ENCODE measurements at places on chromosomes 7 and 10. TPM values are rescaled to one million over a fixed set of nuclear protein-coding genes. Genes with fewer than 3 reads are reported as not detected.

DNA sequence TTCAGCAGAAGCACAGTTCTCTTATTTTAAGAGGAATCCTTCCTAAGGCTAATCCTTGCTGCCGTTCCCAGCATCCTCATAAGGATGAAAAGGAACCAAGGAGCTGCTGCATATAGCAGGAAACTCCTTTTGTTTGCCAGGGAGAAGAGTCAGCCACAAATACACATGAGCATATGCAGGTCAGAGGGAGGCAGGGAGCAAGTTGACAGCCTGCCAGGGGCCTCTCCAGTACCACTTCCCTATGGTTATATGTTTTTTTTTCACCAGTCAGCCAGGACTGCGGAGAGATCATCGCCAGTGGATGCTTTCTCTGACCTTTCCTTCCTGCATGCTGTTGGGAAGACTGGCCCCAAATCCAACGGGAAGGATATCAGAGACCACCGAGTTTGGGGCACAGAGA lies 39.8 kb downstream of the SLC35B4 start:
- no peak for DNase-seq

DNA sequence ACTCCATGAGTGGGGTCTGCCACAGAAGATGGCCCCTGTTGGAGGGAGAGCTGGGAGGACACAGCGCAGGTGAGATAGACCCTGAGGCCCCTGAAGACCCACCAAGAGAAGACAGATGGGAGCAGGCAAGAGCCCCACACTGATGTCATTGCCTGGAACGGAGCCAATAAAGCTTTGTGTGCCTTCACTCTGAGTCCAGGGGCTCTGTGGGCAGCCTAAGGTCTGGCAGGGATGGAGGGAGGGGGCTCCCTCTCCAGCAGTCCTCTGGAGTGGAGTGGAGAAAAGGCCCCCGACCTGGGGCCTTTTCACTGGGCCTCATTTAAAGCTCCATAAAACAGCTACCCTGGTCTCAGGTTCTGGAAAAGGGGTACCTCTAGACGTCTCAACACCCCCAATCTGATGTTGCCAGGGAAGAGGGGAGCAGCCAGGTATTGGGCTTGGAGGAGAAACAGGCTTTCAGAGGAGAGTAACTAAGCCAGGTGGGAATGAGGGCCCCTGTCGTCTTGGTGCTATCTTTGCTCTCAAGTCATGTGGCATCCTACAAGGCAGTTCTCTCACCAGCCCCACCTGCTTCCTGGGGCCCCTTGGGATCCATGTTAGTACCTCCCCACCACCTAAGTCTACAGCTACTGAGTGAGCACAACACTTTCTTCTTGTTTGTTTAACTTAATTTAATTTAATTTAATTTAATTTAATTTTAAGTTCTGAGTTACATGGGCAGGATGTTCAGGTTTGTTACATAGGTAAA lies 1.4 kb downstream of the C10orf62 start:
- no peak for DNase-seq

DNA sequence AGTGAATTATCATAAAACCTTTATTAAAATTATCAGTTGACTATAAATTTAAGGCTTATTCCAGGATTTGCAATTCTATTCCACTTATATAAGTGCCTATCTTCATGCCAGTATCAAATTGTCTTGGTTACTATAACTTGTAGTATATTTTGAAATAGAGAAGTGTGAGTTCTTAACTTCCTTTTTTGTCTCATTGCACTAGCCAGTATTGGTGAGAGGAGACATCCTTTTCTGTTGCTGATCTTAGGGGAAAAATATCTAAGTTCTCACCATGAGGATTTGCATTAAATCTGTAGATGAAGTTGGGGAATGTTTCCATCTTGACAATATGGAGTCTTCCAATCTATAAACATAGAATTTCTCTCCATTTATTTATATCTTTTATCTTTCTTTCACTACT lies 104.2 kb upstream of the MKI67 start:
- DNase-seq, result no peak

- no peak for DNase-seq
Measured at GRCh38 chr7:6262221-6262620, 10.2 kb downstream of the CYTH3 start.

DNA sequence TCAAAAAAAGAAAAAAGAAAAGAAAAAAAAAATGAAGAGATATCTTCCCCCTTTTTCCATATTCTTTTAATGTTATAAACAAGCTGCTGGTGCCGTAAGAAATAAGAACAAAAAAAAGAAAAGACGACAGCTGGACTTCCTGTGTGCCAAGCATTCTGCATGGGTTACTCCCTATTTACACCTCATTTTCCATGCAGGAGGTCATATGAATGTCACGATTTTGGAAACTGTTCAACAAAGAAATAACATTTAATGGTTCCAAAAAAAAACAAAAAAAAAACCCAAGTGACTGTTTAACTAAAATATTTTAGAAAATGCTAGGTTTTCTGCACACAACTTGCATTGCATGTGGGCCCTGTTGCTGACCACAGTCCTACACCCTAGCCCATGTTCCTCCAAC lies 159.3 kb downstream of the TNS3 start:
- DNase-seq, result no peak

GRCh38 chr7:66837007-66837406 lies 84.0 kb upstream of the TMEM248 start:
- DNase-seq, result no peak

DNA sequence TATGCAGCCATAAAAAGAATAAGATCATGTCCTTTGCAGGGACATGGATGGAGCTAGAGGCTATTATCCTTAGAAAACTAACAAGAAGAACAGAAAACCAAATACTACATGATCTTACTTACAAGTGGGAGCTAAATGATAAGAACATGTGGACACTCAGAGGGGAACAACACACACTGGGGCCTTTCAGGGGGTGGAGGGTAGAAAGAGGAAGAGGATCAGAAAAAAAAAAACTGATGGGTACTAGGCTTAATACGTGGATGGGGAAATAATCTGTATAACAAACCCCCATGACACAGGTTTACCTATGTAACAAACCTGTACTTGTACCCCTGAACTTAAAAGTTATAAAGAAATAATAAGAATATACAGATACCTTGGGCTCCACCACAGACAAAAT lies 514.2 kb downstream of the ARL4A start:
- no peak for DNase-seq

DNA sequence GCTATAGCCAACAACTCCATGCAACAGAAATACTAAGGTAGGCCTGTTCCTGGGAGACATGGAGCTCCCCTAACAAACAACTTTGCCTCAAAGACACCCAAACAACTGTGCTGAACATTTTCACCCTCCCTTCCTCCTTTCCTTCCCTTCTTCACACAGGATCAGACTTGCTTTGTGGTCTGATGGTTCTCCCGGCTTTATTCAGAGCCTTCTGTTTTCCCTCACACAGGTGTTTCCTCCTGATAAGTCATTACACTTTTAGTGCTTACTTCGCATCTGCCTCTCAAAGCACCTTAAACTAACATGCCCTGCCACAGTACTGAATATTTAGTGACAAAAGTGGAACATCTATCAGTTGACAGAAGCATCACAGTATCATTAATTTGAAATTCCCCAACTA lies 56.3 kb upstream of the YAE1 start:
- no peak for DNase-seq

DNA sequence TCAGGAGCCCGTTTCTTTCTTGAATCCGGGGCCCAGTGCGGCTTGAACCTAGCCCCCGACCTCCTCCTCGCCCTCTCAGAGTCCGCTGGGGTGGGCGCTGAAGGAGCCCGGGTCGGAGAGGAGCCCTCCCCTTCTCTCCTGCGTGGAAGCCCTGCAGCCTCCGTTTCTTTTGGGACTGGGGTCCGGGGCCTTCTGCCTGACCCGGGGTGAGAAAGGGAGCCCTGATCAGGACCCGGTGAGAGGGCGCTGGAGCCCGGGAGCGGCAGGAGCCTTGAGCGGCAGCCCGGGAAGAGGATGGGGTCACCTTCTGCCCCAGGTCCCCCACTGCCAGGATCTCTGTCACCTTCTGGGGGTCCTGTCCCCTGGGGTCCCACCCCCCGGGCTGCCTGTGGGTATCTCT lies 162.3 kb downstream of the ZNF33B start:
- DNase-seq, result no peak

- no peak for DNase-seq
Measured at GRCh38 chr10:47079204-47079580, 168.0 kb downstream of the PTPN20 start.

DNA sequence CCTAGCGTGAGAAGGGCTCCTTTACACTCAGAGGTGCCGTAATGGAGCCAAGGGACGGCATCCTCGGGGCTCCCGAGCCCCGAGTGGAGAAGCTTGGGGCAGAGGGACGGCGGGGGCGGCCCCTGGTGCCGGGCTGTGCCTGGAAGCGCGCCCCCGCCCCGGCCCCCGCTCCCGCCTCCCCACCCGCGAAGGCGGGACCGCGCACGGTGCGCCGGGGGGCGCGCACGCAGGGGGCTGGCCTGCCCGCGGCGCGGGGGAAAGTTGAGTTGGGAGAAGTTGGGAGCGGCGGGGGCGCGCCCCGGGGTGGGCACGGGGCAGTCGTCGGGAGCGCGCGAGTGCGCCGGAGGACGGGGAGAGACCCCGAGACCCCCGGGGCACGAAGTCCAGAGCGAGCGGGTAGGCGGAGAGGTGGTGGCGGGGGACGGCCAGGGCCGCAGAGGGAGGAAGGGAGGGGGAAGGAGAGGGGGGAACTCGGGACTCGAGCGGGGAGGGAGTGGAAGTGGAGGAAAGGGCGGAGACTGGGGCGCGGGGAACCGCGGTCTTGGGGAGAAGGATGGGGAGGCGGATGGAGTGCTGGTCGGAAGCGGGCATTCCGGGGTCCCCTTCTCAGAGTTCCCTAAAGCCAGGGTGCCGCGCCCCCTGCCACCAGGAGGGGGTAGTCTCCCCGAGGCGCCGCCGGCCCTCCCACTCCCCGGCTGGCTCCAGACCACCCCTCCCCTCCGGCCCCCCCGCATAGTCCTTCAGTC lies at the start of gene SLC4A2:
Gene SLC4A2, plus strand, starts transcription at position 223 of the 746 bp plus-strand sequence. CDS start 2,399 bp downstream, outside the sequence.
- peak; percentile 73 for DNase-seq

GRCh38 chr10:11236234-11236633 lies 218.6 kb downstream of the CELF2 start:
- no peak for DNase-seq

- DNase-seq, result no peak
Measured at GRCh38 chr7:4022265-4022664, 659.8 kb upstream of the FOXK1 start.

DNA sequence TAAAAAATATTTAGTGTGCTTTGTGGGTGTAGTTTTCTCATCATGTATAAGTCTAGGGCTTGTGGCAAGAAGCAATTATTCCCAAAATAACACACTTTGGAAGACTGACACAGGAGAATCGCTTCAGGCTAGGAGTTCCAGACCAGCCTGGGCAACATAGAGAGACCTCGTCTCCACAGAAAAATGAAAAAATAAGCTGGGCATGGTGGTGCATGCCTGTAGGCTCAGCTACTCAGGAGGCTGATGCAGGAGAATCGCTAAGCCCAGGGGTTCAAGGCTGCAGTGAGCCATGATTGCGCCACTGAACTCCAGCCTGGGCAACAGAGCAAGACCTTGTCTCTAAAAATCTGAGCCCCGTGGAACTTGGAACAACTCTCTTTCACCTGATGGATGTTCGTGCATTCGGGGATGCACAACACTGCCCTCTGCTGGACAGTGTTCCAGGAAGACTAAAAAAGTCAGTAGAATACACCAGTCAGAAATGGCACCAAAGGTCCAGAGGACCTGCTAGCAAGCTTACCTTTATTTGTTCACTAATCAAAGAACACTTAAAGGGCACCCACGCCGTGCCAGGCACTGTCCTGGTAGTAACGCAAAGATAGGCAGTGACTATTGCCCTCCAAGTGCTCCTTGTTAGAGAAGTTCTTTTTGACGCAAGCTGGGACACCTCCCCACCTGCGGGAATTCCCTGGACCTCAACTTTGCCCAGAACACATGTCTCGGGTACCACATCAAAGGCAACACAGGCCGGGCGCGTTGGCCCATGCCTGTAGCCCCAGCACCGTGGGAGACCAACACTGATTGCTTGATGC lies 81.9 kb upstream of the CALN1 start:
- peak; percentile 69 for DNase-seq

DNA sequence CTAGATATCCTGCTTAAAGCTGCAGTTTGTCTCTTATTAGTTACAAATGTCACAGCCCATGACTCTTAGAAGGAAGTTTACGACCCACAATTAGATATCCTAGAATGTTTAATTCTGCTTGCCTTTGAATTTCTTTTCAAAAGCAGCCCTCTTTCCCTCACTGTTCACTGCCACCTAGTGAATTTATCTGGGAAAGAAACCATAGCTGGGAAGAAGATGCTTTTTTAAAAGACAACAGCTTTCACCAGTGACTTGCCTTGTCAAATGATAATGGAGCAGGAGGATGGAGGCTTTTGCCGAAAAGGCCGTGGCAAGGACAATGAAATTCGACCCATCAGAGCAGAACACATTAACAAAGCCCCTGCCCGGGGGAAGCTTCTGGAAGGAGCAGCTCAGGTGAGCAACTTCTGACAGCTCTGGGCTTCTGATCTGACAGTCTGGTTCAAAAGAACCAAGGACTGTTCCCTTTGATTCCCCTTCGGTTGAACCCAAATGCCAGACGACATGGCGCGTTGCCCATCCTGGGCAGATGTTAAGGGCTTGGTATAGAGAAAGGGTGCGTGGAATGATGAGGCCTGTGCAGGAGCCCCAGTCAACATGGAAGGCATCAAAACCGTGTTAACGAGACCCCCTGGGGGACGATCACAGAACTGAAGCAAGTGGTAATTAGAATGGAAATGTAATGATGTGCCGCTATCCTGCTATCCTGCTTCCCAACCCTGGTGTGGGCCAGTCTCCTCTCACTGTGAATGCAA lies 236.8 kb downstream of the FRMD4A start:
- no peak for DNase-seq

DNA sequence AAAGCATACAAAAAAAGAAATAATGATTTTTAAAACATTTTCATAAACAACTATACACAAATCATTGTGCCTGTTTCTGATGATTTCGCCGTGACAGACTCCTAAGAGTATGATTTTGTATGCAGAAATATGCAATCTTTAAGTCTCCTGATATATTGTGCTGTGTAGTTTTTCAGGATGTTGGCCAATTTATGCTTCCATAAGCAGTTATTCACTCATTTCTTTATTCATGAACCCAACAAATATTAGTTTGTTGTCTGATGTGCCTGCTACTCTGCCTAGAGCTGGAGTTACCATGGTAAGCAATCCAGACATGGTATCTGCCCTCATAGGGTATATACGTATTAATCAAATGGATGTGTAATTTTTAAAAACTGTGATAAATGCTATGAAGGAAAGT lies 40.4 kb downstream of the PRR15 start:
- no peak for DNase-seq

GRCh38 chr7:123709525-123709924 lies 39.3 kb downstream of the WASL start:
- DNase-seq, result no peak

GRCh38 chr10:43225004-43225786 lies 41.7 kb downstream of the RASGEF1A start:
- DNase-seq, result peak; percentile 45

The CTAGE6 gene
- total RNA-seq, result 1.7 TPM

The ZPBP gene
- total RNA-seq, result not detected

The ANLN gene
- 43.7 TPM for total RNA-seq

The CRHR2 gene
- not detected for total RNA-seq

The CDHR3 gene
- 52.0 TPM for total RNA-seq

The TRIM73 gene
- 4.9 TPM for total RNA-seq

The GBF1 gene
- 98.5 TPM for total RNA-seq

The ACBD7 gene
- 0.70 TPM for total RNA-seq

The NME8 gene
- total RNA-seq, result not detected

The ITGB1 gene
- 256 TPM for total RNA-seq

The RBP3 gene
- total RNA-seq, result not detected

The UFSP1 gene
- 4.1 TPM for total RNA-seq

The AGAP9 gene
- 84.3 TPM for total RNA-seq

The SPDYE11 gene
- not detected for total RNA-seq

The CHST12 gene
- total RNA-seq, result 15.7 TPM

The ZNF655 gene
- total RNA-seq, result 156 TPM

The MKX gene
- total RNA-seq, result not detected

The CDK14 gene
- 74.3 TPM for total RNA-seq

The ACSM6 gene
- total RNA-seq, result not detected

The SFXN3 gene
- total RNA-seq, result 455 TPM

Measured in Peyer's patch (tissue), 4 donors.